Activated naive CD8-positive, alpha-beta T cell treated with anti-CD3 and anti-CD28 coated beads, Interleukin-2, amount 10 ng/mL, durations not matched to agents 7 days and 5 days (primary cell): ENCODE measurements at places on chromosomes 2 and 18. TPM values are rescaled to one million over a fixed set of nuclear protein-coding genes. Genes with fewer than 3 reads are reported as not detected.
A peak's percentile ranks its signal among the peaks of the same experiment; 100 is the strongest.

PSD4 gene
- 385 TPM for total RNA-seq

UGT1A10 gene
- total RNA-seq = not detected

AKAIN1 gene
- not detected for total RNA-seq

GAREM2 gene
- 4.1 TPM for total RNA-seq

AQP12A gene
- total RNA-seq = not detected

GALNT3 gene
- 5.0 TPM for total RNA-seq

C18orf54 gene
- total RNA-seq = 8.0 TPM

ALPI gene
- total RNA-seq = not detected

MEP1B gene
- not detected for total RNA-seq

NYAP2 gene
- total RNA-seq = not detected

MAP2 gene
- not detected for total RNA-seq

FTCDNL1 gene
- 1.7 TPM for total RNA-seq

SNTG2 gene
- total RNA-seq = 3.5 TPM

GRCh38 chr18:22113144-22113844 is 56.1 kb upstream of the GATA6 start:
- DNase-seq = no peak

GRCh38 chr2:161208527-161209139 is 48.4 kb downstream of the TANK start:
- no peak for DNase-seq

GRCh38 chr2:137870682-137871081 is 93.6 kb upstream of the HNMT start:
- DNase-seq = no peak

DNA sequence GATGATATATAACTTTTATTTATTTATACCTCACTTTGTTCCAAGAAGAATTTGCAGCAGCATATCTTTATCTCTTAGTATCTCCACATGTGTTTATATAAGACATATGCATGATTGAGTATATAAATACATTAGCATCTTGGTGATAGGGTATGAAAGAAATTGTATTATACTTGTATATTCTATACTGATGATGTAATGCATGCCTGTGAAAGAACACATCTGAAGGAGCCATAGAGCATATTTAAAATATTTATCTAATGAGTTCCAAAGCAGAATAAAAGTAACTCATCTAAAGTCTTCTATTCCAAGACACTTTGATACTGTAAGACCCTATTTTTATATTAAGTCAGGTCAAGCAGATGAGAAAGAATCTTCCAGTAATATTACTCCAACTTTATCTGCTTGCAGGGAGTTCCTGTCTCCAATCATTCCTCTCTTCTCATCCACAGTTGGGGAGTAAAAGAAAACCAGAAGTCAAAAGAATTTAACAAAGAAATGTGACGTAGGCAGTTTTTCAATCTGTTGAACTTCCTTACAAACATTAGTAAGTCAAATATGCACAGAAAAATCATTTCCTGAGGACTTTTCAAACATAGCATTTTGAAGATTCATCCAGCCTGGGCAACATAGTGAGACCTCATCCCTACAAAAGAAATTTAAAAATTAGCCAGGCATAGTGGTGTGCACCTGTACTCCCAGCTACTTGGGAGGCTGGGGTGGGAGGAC is 76.7 kb downstream of the DTNB start:
- DNase-seq = no peak

DNA sequence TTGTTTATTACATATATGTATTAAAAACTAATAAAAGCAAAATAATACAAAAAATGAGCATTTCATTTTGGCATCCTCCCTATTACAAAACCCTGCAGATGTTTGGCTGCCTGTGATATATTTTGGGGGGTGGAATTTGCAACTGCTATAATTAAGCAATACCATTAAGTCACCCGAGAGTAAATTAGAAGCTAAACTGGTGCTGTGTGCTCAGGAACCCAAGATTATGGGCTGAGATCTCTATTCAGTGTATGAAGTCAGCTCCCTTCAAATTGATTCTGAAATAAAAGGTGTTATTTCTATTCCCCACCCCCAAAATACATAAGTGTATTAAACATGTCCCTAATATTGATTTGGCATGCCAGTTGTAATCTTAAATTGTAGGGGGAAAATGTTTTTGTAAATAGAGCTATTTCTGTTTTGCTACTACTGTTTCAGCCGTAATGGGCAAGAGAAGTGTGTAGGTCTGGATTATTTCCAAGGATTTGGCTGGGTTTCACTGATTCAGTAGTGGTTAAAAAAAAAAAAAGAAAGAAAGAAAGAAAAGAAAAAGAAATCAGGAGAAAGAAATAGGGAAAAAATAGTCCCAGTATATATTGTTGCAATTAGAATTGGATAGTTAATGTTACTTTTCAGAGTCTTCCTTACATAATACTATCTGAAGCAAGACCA is 110.9 kb downstream of the SS18 start:
- DNase-seq = no peak

GRCh38 chr2:193891023-193891422 is 1696.3 kb upstream of the TMEFF2 start:
- DNase-seq = no peak

DNA sequence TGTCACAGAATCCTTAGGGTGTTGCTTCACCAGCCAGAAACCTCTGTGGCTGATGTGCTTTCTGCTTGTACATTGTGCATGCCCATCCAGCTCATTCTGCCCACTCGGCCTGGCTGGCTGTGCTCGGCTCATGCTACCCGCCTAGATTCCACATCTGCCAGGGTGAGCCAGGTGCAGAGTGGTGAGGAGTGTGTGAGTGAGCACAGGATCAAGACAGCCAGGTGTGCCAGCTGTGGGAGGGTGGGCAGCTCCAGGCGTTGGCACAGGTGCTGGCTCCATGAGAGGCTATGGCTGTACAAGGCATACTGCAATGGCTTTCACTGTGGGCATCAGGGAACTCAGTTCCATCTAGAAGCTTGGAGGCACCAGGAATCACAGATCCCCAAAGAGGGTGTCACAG is 1321.8 kb upstream of the CRIM1 start:
- DNase-seq = no peak

GRCh38 chr2:227000123-227000522 is 163.9 kb downstream of the COL4A4 start:
- no peak for DNase-seq

- DNase-seq = no peak
Observed at GRCh38 chr2:37784071-37784758, 112.8 kb upstream of the CDC42EP3 start.

- DNase-seq = no peak
Observed at GRCh38 chr18:12076424-12077140, 17.1 kb upstream of the ANKRD62 start.

GRCh38 chr2:123993728-123994323 is 31.3 kb upstream of the CNTNAP5 start:
- DNase-seq = no peak

DNA sequence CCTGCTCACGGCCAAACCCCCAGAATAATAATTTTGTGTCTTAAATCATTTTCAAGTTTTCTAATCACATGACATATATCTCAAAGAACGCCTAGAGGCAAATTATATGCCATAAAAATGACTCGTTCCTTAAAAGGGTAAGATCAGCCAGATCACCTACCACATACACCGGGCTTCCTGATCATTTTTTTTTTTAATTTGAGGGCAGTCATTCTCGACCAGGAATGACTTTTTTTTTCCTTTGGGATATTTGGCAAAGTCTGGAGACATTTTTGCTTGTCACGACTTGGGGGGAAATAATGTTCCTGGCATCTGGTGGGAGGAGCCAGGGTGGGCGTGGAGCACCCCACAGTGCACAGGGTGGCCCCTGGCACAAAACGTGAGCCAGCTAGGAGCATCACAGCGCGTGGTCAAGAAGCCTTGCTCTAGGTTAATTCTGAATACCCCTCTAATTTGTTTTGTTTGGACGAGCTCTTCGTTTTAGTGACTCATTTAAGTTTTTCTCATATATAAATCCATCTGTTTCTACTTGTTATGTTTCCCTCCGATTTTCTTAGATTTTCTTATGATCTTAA is 94.9 kb downstream of the TWIST2 start:
- DNase-seq = no peak

DNA sequence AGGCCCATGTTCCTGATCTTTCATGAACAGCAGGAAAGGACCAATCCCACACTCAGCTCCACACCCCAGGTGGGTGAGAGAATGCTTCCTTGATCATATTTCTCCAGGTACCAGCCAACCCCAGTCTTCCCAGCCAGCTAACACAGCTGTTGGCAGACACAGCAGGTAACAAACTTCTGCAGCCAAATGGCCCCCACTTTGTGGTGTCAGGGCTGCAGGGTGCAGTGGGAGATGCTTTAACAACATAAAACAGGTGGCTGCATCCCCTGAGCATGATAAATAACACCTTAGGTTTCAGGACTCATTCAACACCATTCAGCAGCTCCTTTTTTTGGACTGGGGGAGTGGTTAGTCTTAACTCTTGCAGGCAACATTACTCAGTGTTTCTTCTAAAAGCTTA is 76.7 kb upstream of the ACAA2 start:
- DNase-seq = no peak

- DNase-seq = no peak
Observed at GRCh38 chr18:57035590-57035989, 111.3 kb upstream of the BOD1L2 start.

GRCh38 chr2:107553046-107553445 is 273.6 kb upstream of the RGPD4 start:
- DNase-seq = no peak

GRCh38 chr2:27092696-27093429 is 6.3 kb downstream of the KHK start:
- DNase-seq = no peak

DNA sequence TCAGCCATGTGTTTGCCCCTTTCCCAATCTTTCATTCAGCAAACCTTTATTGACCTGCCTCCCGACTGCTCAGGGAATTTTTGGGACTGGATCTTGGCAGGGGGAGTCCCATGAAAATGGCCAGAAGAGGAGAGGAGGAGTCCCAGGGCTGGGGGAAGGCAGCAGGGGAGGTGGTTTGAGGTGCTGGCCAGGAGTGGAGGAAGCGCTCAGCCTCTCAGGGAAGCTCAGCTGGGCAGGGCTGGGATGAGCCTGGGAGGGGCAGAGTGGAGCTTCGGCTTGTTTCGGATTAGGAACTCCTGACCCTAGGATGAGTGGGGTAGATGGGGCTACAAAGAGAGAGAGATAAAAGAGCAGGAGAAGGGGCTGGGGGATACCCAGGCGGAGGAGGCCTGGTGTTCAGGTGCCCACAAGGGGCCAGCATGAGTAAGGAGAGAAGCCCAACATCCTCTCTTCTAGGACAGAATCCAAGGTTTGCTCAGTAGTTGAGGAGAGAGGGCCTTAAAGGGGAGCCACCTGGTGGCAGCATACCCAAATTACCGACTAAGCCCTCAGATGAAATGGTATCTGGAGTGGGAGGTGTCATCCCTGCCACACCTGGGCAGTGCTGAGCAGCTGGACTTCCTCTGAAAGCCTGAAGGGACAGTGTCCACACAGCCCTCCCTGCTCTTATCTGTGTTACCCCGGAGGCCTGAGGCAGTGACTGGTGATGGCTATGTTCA is 91.1 kb downstream of the INHBB start:
- DNase-seq = no peak

- DNase-seq = peak; percentile 81
Observed at GRCh38 chr18:13612196-13612997, 114.0 kb downstream of the FAM210A start.

GRCh38 chr2:33019796-33020195 is 73.0 kb downstream of the LTBP1 start:
- DNase-seq = no peak

- no peak for DNase-seq
Observed at GRCh38 chr2:47357483-47357882, 45.5 kb upstream of the MSH2 start.

DNA sequence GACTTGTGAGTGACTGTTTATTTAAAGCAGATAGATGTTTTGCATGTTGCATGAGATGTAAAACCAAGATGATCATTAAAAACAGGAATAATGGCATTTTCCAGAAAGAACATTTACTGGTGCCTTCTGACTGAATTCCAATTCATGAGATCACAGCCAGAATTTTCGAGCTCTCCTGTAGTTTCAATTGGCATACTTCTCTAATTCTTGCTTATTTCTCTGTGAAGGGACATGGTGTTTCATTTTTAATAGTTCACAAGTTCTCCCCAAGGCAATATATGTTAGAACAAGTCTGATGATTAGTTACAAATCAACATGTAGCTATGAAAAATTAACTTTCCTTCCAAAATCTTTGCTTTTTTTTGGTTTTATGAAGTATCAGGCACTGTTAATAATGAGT is 105.7 kb downstream of the PDE1A start:
- DNase-seq = no peak

- no peak for DNase-seq
Observed at GRCh38 chr2:62511636-62512035, 5.6 kb upstream of the TMEM17 start.

DNA sequence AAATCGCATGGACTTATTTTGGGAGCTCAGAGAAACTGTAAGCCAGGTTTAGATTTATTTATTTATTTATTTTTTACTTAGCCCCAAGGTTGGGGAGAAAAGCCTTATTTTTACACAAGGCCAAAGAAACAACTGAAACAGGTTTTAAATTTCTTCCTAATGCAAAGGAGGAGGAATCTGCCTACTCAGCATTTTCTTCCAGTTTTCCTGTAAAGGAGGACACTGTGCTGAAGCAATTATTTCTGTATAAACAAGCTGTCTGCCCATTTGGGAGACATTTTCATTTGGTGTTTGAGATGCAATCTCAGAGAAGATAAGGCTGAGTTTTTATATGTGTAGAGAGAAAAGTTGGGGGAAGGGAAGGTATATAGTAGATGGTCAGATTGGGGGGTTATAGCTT is 125.0 kb downstream of the ETAA1 start:
- DNase-seq = no peak

DNA sequence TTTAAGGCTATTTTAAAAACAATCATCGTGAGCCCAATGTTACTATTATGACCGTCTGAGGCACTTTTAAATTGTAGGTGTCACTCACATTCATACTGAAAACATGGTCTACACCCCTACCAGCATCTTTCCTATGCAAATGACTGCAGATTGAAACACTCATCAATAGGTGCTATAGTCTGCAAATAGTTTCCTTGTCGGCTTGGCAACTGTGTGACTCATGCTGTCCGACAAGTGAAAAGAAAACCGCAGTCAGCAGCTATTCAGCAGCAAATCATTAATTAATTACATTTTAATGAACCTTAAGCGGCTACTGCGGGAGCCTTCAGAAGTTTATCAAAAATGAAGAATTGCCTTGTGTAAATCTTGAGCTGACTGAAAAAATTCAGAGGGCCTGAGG is 134.4 kb downstream of the FIGN start:
- DNase-seq = no peak

- no peak for DNase-seq
Observed at GRCh38 chr18:49135877-49136276, 185.1 kb upstream of the SMAD7 start.

- no peak for DNase-seq
Observed at GRCh38 chr2:20687260-20687832, 20.4 kb downstream of the GDF7 start.

DNA sequence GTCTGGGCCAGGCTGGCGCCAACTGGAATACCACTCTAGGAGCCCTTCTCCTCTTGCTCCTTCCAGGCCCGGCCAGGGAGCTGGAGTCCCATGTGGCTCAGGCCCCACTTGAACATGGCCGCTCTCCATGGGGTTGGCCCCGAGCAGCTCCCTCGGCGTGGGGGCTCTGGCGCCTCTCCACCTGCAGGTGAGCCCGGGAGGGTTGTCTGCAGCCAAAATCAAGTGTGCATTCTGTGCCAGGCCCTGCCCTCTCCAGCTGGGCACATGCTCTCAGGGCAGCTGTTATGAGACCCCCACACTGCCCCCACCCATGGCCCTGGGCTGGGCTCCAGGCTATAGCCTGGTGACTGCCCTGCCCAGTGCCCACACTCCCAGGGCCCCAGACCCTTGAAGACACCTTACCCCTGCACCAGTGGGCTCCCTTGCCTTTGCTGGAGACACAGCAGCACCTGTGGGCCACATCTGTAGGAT is 45.8 kb upstream of the HS6ST1 start:
- DNase-seq = peak; percentile 21

GRCh38 chr2:120787822-120788700 is 52.4 kb downstream of the GLI2 start:
- DNase-seq = no peak
